ENCODE measurements at places on chromosomes 13 and 19.

DNA sequence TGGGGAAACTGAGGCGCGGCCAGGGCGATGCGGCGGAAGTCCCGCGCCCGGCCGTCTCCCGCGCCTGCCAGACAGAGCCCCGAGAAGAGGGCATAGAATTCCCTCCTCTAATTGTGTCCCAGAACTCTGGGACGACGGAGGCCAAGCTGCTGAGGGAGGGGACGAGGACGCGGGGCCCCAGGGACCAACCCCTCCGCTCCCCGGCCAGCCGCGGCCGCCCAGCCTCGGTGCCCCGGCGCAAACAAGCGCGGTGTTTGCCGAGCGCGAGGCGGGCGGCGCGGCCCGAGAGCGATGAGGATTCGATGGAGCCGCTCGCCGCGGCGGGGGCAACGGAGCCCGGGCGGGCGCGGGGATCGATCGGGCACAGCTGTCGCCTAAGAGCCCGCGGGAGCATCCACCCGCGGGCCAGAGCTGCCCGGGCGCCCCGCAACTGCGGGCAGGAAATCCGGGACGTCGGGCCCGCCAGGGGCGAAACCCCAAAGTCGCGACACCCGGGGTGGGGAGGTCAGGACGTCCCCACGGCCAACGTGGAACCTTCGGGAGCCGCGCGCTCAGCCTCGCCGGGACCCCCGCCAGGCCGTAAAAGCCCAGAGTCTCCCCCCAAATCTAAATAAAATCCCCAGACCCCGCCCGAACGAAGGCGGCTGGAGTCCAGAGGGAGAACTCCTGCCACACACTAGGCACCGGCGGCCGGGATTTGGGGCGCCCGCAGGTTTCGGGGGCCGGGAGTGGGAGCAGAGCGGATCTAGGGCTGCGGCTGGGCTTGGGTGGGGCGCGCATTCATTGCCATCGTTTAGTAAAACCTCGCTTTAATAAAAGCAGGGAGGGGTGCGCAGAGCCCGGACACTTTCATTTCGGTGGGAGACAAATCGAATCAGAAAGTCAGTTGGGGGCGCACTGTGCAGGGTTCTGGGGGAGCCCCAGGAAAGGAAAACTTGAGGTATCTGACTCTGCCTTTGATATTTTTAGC is 3.6 kb upstream of the ONECUT3 start:
- DNase-seq: no peak

GRCh38 chr19:46746281-46747057 is at the start of gene STRN4:
TSS of gene STRN4 (minus strand) at chr19:46746450. CDS start at chr19:46746430, 20 bp downstream.
- peak; percentile 33 for DNase-seq

DNA sequence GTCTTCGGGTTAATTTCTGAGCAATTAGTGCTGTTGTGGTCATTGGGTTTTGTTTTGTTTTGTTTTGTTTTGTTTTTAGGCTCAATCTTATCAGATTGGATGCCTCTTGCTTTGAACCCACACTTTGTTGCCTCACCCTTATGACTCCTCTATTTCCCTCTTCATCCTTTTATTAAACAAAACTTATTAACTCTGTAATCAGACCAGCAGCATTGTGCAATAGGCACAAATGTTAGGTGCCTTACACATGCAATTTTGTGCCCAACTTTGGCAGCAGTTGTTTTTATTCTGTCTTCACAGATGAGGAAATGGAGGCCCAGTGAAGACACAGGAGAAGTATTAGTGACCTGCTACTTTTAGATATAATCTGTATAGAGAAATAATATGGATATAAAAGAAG is 377.7 kb downstream of the KCNRG start:
- DNase-seq: no peak

GRCh38 chr13:37652596-37652995 is 54.0 kb upstream of the POSTN start:
- no peak for DNase-seq

DNA sequence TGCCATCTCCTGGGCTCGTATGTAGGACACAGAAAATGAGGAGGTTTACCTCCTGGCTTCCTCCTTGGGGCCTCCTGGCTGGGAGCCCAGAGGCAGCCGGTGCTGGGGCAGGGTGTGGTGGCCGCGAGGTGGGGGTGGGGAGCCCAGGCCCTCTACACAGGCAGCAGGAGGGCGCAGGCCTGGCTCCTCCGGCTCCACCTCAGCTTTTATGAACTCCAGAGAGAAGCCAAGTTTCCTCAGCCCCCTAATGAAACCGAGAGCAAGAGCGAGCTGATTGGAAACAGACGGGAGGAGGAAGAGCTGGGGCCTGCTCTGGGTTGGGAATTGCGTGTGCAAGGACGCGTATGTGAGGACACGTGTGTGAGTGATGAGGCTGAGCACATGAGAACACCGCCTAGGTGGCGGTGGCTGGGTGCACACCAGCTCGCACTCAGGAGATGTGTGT is 23.1 kb downstream of the LYL1 start:
- no peak for DNase-seq

- DNase-seq: no peak
Measured at GRCh38 chr13:91242652-91243051, 104.8 kb upstream of the MIR17HG start.
